Heart right ventricle (tissue), 16 donors: ENCODE measurements at places on chromosomes 5 and 9.

DNA sequence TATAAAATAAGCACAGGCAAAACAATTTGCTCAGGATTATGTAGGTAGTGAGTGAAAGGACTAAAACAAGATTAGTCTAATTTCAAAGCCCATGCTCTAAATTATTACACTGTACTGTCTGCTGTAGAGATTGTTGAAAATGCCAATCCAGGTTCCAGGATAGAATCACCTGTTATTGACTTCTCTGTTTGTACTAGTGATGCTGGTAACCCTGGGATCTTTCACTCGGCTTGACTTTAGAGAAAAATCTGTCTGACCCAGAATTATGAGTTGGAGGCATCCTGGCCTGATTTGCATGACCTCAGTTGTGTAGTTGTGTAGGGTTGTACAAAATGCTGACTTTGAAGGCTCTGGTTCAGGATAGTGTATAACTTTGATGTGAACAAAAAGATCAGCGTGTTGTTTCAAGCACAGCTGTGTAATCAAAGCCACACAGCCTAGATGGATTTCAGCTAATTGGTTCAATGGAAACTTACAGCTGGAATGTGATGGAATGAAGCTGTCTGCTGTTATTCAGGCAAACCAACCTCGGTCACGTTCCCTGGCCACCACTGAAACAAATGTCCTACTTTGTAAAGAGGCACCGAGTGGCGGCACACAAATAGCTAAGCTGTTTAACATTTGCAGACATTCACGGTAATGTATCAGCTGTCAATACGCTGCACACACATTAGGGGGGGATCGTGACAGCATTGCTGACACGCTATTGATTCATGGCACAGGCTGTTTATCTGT lies 340.3 kb downstream of the KCTD16 start:
- no peak for DNase-seq

GRCh38 chr5:69075522-69076179 lies 18.2 kb upstream of the SLC30A5 start:
- no peak for DNase-seq

GRCh38 chr5:126106029-126106428 lies 317.2 kb upstream of the GRAMD2B start:
- DNase-seq, result no peak

DNA sequence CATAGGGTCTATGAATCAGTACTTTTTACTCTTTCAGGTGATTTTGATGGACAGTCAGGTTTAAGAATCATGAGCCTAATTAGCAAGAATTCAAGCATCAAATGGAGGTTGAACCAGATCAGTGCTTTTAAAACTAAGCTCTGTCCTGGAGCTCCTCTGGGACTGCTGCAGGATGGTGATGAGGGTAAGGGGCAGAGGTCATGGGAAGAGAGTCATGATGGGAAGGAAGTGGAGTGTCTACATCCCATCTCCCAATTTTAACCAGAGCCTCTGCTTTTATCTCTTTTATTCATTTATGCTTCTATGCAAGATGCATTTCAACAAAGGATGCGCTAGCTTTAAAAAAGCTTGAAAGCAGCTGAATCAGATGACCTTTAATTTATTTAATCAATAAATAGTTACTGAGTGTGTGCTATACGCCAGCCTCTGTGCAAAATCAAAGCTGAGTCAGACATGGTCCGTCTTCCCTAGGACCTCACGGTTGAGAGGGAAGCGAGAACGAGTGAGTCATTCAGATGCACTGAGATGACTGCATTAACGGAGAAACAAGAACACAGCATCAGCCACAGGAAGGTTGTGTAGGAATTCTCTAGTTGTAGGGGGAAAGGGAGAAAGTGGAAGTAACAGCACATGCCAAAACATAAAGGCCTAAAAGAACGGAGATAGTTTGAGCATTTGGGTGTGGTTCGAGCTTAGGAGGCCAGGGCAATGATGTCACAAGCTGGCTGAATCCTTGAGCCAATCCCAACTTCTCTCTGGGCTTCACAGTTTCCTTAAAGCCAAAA lies 441.6 kb upstream of the BRINP1 start:
- no peak for DNase-seq

- DNase-seq, result no peak
These were observed 248.5 kb upstream of the TUT7 start for GRCh38 chr9:86602715-86603114.

GRCh38 chr5:107544967-107545366 lies 125.8 kb downstream of the EFNA5 start:
- DNase-seq, result no peak

DNA sequence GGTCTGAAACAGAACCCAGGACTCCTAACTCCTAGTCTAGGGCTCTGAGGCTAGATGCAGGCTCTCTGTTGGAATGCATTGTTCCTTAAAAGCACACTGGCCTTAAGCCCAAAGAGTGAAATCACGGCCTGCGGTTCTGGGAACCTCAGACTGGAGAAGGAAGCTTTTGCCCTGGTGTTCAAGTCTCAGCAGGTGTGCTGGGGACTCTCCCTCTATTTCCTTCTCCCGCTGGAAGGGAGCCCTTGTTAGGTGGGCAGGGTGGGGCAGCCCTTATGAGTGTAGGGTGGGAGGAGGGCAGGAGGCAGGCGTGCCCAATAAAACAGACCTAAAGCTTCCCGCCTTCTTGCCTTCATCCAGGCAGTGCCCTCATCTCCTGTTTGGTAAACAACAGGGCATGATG lies 1.8 kb upstream of the PPARGC1B start:
- DNase-seq, result no peak
